ENCODE measurements at places on chromosomes 7 and 10. TPM values are rescaled to one million over a fixed set of nuclear protein-coding genes. Genes with fewer than 3 reads are reported as not detected.
A peak's percentile ranks its signal among the peaks of the same experiment; 100 is the strongest.

DNA sequence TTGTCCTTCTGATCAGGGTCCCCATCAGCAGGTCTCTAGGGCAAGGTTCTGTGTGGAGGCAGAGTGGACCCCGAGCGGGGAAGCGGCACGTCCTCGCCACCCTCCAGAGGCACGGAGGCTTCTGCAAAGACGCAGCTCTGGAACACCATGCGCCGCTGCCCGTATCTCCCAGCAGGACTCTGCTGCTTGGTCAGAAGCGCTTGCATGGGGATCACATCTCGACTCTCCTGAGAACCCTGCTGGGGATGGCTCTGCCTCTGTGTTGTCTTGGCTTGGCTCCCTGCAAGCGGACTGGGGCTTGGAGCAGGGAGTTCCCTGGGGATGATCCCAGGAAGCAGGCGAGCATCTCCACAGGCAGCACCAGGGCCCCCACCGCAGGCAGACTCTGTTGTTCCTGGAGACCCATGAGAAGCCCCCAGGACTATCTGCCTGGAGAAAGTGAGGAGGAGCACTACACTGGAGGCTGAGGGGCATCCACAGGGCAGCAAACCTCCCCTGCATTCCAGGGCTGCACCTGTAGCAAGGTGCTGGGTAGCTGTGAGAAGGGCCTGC lies 520.5 kb downstream of the GLRX3 start:
- no peak overlapping the region for H3K27ac ChIP-seq
- H3K4me1 ChIP-seq, result no peaks in the 10 kb centered on the region
- H3K27me3 ChIP-seq, result no peaks in the 10 kb centered on the region
- no peak overlapping the region for H3K4me3 ChIP-seq

- no peaks in the 10 kb centered on the region for H3K4me1 ChIP-seq
- H3K27me3 ChIP-seq, result no peaks in the 10 kb centered on the region
These were observed 36.9 kb upstream of the ELFN1 start for GRCh38 chr7:1632916-1633785.

GRCh38 chr10:100364735-100365391 lies 17.8 kb downstream of the SCD start:
- H3K4me1 ChIP-seq, result peaks cover 1% of the 10 kb centered on the region
- no peaks in the 10 kb centered on the region for H3K27me3 ChIP-seq

DNA sequence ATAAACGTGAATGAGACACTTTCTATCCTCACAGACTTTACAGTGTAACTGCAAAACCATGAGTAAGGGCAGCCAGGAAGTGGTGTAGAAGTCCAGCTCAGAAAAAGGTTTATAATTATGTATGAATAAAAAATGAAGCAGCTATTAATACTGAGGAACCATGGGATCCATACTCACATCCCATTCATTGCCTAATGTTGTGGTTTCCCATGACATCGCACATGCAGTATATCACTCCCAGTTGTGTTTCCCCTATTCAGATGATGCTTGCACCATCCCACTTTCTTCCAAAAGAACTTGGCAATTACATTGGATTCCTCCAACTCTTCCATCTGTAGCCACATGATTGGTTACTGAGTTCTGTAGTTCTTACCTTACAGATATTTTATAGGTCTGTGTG lies 74.5 kb upstream of the SEMA3D start:
- no peaks in the 10 kb centered on the region for H3K27me3 ChIP-seq
- no peak for DNase-seq
- H3K4me1 ChIP-seq, result no peaks in the 10 kb centered on the region
- H3K27ac ChIP-seq, result no peak overlapping the region

- H3K36me3 ChIP-seq, result no peaks in the 10 kb centered on the region
- H3K4me3 ChIP-seq, result no peak overlapping the region
- no peak for DNase-seq
These were observed 18.4 kb upstream of the COBL start for GRCh38 chr7:51335057-51335456.

GRCh38 chr10:90481326-90481923 lies 376.4 kb downstream of the HTR7 start:
- H3K27me3 ChIP-seq, result no peaks in the 10 kb centered on the region
- H3K36me3 ChIP-seq, result no peaks in the 10 kb centered on the region

DNA sequence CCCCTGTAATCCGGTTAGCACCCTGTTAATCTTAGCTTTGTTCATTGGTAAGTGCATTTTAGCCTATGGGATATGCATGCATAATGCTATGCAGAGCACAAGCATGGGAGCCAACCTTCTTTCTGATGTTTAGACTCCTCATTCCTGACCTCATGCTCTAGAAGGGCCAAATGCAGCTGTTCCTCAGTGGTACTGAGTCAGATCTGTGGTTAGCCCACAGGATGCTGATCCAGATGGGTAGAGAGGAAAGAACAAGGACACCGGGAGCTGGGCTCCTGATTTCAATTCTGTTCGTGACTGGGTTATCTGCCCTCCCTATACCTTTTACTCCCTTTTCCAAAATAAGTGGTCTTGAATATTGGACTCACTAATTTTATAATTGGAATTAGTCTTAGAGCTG lies 31.7 kb upstream of the C10orf90 start:
- DNase-seq, result no peak
- H3K27me3 ChIP-seq, result no peaks in the 10 kb centered on the region
- no peak overlapping the region for H3K27ac ChIP-seq
- H3K36me3 ChIP-seq, result no peaks in the 10 kb centered on the region
- H3K4me1 ChIP-seq, result no peaks in the 10 kb centered on the region
- H3K4me3 ChIP-seq, result no peak overlapping the region

- H3K27ac ChIP-seq, result no peak overlapping the region
- no peak for DNase-seq
- no peak overlapping the region for H3K4me3 ChIP-seq
- H3K36me3 ChIP-seq, result no peaks in the 10 kb centered on the region
- H3K4me1 ChIP-seq, result no peaks in the 10 kb centered on the region
- no peaks in the 10 kb centered on the region for H3K27me3 ChIP-seq
These were observed 138.1 kb downstream of the ADAM22 start for GRCh38 chr7:88071994-88072714.

DNA sequence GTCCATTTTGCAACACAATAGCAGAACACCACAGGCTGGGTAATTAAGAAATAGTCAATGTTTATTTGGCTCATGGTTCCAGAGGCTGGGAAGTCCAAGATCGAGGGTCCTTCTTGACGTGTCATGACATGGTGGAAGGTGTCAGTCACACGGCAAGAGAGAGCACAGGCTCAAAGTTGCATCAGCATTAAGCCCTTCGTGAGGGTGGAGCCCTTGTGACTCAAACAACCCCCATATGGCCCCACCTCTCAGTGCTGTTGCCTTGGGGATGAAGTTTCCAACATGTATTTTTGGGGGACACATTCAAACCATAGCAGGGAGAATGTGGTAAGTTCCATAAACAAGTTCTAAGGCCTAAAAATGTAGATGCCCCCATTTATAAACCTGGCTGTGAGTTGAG lies 24.6 kb upstream of the GTPBP4 start:
- H3K27me3 ChIP-seq, result no peaks in the 10 kb centered on the region
- no peak overlapping the region for H3K27ac ChIP-seq
- H3K36me3 ChIP-seq, result no peaks in the 10 kb centered on the region
- no peaks in the 10 kb centered on the region for H3K4me1 ChIP-seq
- no peak overlapping the region for H3K4me3 ChIP-seq

- peaks cover 18% of the 10 kb centered on the region for H3K36me3 ChIP-seq
- no peak for DNase-seq
- H3K27me3 ChIP-seq, result no peaks in the 10 kb centered on the region
- no peak overlapping the region for H3K27ac ChIP-seq
These were observed 93.8 kb upstream of the GNA12 start for GRCh38 chr7:2937701-2938513.

- H3K36me3 ChIP-seq, result no peaks in the 10 kb centered on the region
- peaks cover 53% of the 10 kb centered on the region for H3K27me3 ChIP-seq
- H3K4me1 ChIP-seq, result no peaks in the 10 kb centered on the region
- no peak overlapping the region for H3K27ac ChIP-seq
- DNase-seq, result no peak
These were observed 2.4 kb upstream of the KLF14 start for GRCh38 chr7:130736298-130736900.

GRCh38 chr7:30162622-30163124 lies 27.9 kb downstream of the MTURN start:
- no peaks in the 10 kb centered on the region for H3K36me3 ChIP-seq
- H3K27me3 ChIP-seq, result no peaks in the 10 kb centered on the region
- H3K4me3 ChIP-seq, result no peak overlapping the region
- peak; percentile 29 for DNase-seq
- H3K27ac ChIP-seq, result no peak overlapping the region

DNA sequence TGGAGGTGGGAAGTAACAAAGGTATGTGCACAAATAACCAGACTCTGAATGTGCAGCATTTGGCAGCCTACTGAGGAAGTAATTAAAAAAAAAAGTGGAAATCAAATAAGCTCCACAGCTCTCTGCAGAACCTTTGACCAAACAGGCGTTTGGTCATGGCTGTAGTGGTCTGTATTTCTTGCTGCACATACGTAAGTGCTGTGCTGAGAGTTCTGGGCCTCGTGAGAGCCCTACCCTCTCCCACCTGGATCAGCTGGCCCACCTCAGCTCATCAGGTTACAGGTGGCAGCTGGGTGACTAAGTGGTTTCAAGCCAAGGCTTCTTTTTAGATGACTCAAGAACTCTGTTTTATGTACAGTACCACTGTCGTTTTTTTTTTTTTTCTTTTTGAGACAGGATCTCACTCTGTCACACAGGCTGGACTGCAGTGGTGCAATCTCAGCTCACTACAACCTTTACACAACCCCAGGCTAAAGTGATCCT lies 178.2 kb upstream of the KLF6 start:
- no peak overlapping the region for H3K4me3 ChIP-seq
- H3K36me3 ChIP-seq, result no peaks in the 10 kb centered on the region
- no peaks in the 10 kb centered on the region for H3K27me3 ChIP-seq
- H3K4me1 ChIP-seq, result peaks cover 33% of the 10 kb centered on the region

- DNase-seq, result no peak
- H3K4me1 ChIP-seq, result no peaks in the 10 kb centered on the region
- no peak overlapping the region for H3K27ac ChIP-seq
- no peak overlapping the region for H3K4me3 ChIP-seq
- no peaks in the 10 kb centered on the region for H3K36me3 ChIP-seq
These were observed 21.7 kb downstream of the LRRC27 start for GRCh38 chr10:132353456-132354355.

CYP26A1 gene
- polyA plus RNA-seq, result not detected

DOCK4 gene
- not detected for polyA plus RNA-seq

VENTX gene
- not detected for polyA plus RNA-seq

APBB1IP gene
- 60.2 TPM for polyA plus RNA-seq

AIMP2 gene
- 17.8 TPM for polyA plus RNA-seq

Measured in naive thymus-derived CD4-positive, alpha-beta T cell (primary cell).